ENCODE measurements at places on chromosomes 12 and 14. TPM values are rescaled to one million over a fixed set of nuclear protein-coding genes. Genes with fewer than 3 reads are reported as not detected.

GRCh38 chr14:95597784-95598211 lies 62.9 kb downstream of the GLRX5 start:
- no peak for DNase-seq

DNA sequence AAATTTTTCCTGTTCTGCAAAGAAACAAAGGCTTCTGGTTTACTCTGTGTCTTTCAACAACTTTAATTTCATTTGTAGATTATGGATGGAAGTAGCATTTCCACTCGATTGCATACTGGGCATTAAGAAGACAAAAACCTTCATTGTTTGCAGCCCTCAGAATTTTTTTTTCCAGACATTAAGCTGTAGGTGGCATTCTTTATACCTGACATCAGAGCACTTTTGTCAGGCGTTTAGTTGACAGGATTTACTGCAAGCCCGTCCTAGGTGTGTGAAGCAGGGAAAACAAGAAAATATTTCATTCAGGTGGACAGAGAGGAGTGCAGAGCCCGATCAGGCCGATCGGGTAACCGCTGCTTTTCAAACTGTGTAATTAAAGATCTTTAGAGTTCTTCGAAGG lies 107.5 kb downstream of the TMEM260 start:
- DNase-seq: no peak

- DNase-seq: no peak
Measured at GRCh38 chr14:54251356-54251755, 145.5 kb upstream of the CDKN3 start.

GRCh38 chr12:113104953-113105510 lies 30.5 kb downstream of the RASAL1 start:
- no peak for DNase-seq

DNA sequence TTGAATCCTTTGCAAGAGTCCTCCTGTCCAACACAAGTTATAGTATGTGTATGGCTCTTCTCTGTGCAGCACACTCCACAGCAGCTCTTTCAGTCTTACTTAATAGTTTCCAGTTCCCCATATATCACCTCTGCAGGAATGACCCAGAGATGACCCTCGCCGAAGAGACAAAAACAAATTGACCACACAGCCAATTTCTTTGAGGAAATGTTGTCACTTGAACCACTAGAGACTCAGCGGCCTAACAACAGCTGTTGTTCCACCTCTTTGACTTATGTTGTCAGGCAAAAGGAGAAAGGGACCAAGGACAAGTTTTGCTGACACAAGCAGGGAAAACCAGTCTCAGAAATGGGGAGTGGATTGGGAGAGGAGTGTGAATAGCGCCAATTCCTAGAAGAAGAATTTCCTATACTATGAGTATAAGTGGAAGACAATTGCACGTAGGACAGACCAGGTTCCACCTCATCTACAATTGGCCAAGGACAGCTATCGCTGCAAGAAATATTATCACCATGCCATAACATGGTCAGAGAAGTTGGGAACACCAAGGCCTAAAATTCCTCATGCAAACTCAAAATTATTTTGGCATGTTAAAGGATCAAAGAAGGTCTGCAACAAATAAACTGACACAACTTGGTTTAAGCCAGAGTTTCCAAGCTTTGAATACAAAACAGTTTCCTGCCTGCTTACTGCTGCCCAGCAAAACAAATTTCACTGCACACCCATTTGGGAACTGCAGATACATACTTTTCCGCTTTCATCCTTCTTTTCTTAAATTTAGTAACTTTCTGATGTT lies 41.7 kb upstream of the ITPR2 start:
- DNase-seq: no peak

DNA sequence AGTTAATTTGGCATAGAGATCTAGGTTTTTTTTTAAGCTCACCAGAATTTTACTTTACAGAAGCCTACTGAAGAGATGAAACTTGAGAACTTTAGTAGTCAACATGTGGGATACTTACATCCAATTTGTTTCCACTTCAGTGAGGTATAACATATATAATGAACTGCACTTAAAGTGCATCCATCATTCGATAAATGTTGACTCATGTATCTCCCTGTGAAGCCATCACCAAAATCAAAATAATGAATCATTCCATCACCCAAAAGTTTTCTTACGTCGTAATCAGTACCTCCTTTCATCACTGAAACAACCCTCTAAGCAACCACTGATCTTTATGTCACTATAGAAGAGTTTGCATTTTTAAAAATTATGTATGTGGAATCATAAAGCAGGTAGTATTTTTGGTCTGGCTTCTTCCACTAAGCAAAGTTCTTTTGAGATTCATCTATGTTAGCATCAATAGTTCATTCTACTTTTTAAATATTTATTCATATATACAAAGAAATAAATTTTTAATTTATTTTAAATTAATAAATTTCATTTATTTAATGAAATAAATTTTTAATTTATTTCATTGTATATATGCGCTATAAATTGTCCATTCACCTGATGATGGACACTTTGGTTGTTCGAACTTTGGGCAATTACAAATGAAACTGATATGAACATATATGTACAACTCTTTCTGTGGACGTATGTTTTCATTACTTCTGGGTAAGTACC lies 2.0 kb upstream of the CPNE8 start:
- no peak for DNase-seq

DNA sequence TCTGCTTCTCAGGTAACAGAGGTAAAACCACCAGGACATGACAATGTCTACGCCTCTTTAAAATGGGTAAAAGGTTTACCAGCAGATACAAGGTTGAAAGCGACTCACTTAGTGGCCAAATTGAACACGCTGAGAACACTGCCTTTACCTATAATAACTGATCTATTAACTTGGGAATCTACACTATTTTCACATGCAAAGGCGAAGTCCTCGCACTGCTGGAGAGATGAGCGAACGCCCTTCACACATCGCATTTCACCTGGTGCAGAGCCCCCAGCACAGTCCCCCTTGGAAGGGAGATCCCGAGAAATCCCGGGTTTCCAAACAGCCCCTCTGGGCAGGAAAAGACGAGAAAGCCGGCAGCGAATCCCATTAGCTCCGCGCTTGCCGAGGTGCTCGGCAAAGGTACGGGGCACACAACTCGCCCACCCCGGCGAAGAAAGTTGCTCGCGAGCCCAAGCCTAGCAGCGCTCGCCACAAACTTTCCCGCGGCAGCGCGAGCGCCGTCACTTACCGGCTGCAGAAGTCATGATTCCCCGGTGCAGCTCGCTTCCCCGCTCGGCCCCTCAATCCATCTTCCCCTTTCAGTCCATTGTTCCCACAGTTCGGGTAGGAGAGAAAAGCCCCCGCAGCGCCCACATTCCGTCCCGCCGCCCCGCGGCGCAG lies 423 bp downstream of the FGD6 start:
- DNase-seq: no peak

EP400 gene
- 34.9 TPM for total RNA-seq

All from mucosa of descending colon (tissue), 3 donors.